ENCODE measurements at places on chromosomes 3 and 15.

DNA sequence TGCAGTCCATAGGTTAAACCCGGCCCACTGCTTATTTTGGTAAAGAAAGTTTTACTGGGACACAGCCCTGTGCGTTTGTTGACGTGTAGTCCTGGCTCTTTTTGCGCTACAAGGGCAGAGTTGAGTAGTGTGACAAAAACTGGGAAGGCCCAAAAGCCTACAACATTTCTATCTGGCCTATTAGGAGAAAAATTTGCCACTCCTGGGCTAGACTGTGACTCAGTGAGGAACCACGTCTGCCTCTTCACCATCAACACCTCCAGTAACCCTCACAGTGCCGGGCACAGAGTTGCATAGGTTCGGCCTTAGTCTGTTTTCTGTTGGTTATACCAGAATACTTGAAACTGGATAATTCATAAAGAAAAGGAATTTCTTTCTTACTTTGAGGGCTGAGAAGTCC lies 110.3 kb downstream of the TOP2B start:
- no peak for ATAC-seq

GRCh38 chr3:159860269-159861116 lies 128.1 kb upstream of the IL12A start:
- ATAC-seq = peak; percentile 52

DNA sequence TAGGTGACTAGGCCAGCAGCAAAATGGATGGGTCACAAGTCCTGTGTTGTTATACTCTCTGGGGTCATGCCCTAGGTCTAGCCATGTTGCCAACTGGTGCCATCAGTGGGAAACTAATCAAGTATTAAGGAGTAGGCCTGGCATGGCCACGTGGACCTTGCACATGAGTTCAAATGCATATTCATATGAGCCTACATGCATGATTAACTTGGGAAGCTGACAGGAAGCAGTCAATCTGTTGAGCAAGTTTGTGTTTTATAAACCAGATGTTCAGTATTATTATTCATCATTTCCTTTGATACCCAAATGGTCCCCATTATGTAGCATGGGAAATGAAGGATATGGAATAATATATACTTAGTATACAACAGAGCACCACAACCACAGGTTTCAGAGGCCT lies 95.0 kb downstream of the LRTM1 start:
- ATAC-seq = peak; percentile 58

- no peak for ATAC-seq
Measured at GRCh38 chr3:187769771-187770170, 24.5 kb upstream of the BCL6 start.

GRCh38 chr3:128971421-128972100 lies 22.3 kb downstream of the CFAP92 start:
- no peak for ATAC-seq

GRCh38 chr3:50675179-50676030 lies 678 bp downstream of the DOCK3 start:
- ATAC-seq = peak; percentile 72

- ATAC-seq = no peak
Measured at GRCh38 chr3:31725568-31725967, 192.8 kb downstream of the STT3B start.

- ATAC-seq = no peak
Measured at GRCh38 chr15:29990035-29990434, 92.7 kb upstream of the GOLGA8J start.

GRCh38 chr3:15579051-15579450 lies 22.3 kb downstream of the HACL1 start:
- ATAC-seq = no peak

DNA sequence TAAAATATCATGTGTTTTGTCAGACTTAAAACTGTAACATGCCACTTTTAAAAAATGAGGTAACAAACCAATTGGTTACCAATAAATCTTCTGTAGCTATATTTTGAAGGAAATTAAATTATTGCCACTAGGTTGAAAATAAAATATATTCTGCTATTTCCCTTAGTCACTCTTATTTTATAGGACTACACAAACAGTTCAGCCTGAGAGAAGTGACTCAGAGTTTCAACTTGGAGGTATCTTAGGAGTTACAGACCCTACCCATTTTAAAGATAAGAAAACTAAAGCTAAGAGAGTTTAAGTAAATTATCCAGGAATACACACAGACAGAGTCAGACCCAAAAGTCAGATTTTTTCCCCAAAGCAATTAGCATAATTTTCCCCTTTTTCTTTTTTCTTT lies 65.1 kb downstream of the PIK3CB start:
- no peak for ATAC-seq

- no peak for ATAC-seq
Measured at GRCh38 chr3:179688850-179689249, 36.0 kb downstream of the USP13 start.

GRCh38 chr3:177448987-177449359 lies 251.7 kb upstream of the TBL1XR1 start:
- ATAC-seq = no peak

GRCh38 chr15:75655931-75656330 lies 8.2 kb downstream of the SNX33 start:
- ATAC-seq = no peak

GRCh38 chr3:81998139-81998755 lies 236.8 kb upstream of the GBE1 start:
- ATAC-seq = peak; percentile 58

GRCh38 chr3:18562364-18563154 lies 137.4 kb upstream of the SATB1 start:
- no peak for ATAC-seq

Data from motor neuron (in vitro differentiated cells).